Fibroblast of the conjunctiva (primary cell): ENCODE measurements at places on chromosomes 6 and 20.
A peak's percentile ranks its signal among the peaks of the same experiment; 100 is the strongest.

- DNase-seq: no peak
These were observed 499 bp downstream of the TTI1 start for GRCh38 chr20:38032585-38033329.

GRCh38 chr20:20060234-20060998 is 8.1 kb downstream of the CFAP61 start:
- DNase-seq: no peak

- no peak for DNase-seq
These were observed 358.3 kb upstream of the SULF2 start for GRCh38 chr20:48143435-48144081.

GRCh38 chr6:34457742-34458735 is 7.8 kb upstream of the PACSIN1 start:
- DNase-seq: no peak

DNA sequence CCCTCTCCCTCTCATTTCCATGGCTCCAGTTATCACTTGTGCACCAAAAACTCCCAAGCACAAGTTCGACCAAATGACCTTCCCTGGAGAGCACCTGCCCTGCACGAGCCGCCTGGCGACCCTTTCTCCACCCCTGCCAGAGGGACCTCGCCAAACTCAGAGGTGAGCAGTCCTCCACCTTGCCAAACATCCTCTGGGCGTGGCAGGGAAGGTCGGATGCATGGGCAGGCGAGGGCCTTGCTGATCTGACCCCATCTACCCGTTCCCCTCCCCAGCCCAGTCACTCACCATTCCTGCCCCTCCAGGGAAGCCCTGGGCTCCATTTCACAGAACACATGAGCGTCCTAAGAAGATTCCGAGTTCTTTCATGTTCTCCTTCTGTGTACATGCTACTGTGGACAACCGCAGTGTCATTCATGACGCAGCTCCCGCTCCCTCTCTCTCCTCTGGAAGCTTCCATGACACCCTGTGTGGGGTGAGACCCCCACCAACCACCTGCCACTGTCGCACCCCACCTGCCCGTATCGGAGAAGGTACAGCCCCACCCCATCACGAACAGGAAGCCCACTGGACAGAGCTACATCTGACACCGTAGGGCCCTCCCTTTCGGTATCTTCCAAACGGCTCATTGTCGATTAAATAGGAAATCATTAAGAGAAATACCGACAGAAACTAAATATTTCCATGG is 104.3 kb downstream of the DACT2 start:
- DNase-seq: no peak

GRCh38 chr20:59144179-59144830 is 19.3 kb upstream of the ZNF831 start:
- no peak for DNase-seq

DNA sequence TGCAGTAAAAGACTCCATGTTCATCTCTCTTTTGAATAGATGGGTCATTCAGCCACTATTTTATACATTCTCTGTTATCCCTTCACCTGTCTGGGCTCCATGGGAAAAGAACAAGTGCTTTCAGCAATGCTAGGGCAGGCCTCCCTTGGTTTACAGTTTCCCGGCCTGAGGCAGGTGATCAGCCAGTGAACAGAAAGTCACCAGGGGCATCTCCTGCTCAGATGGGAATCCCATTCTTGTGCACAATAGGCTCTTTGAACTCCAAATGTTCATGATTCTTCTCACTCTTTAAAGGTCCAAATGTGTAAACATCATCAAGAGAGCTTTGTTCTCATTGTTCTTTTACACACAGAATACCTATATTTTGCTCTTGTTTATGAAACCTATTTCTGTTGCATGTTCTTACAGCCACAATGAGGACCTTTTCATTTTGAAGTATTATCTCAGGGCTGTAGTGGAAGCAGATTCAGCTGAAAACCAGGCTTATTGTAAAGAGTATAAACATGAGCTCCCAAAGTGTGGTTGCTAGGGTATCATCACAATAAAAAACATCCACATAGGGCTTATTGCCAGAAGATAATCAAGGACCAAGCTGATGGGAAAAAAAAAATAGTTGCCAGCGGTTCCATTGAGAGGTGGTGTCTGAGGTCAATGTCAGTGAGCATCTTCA is 267.1 kb upstream of the SGK1 start:
- DNase-seq: no peak

GRCh38 chr6:10719964-10720264 is 3.0 kb upstream of the TMEM14C start:
- no peak for DNase-seq

DNA sequence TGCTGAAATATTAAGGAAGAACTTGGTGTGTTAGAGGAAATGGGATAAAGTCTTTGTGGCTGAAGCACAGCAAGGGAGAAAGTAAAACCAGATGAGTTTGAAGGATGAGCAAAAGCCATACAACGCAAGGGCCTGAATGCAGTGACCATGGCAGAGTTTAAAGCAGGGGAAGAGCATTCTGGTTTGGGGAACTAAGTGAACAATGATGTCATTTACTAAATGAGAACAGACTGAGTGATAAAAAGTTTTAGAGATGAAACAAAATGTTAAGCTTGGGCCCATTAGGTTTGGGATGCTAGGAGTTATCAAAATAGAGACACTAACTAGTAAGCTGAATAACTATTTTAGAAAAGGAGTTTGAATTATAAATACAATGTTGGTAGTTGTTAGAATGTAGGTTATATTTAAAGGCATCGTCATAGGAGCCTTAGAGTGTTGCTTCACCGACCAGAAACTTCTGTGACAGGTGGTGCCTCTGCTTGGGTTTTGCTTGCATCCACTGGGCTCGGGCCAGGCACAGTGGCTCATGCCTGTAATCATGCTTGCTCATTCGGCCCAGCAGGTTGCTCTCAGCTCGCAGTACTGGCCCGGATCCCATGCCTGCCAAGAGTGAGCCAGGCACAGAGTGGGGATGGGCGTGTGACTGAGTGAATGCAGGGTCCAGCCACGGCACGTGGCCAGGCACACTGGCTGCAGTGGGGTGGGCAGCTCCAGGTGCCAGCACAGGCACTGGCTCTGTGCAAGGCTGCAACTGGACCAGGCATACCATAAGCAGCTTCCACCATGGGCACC is 37.4 kb upstream of the OPRM1 start:
- DNase-seq: no peak

GRCh38 chr20:44646023-44646640 is 5.4 kb downstream of the ADA start:
- no peak for DNase-seq

GRCh38 chr6:44972709-44973108 is 355.4 kb upstream of the RUNX2 start:
- DNase-seq: no peak

DNA sequence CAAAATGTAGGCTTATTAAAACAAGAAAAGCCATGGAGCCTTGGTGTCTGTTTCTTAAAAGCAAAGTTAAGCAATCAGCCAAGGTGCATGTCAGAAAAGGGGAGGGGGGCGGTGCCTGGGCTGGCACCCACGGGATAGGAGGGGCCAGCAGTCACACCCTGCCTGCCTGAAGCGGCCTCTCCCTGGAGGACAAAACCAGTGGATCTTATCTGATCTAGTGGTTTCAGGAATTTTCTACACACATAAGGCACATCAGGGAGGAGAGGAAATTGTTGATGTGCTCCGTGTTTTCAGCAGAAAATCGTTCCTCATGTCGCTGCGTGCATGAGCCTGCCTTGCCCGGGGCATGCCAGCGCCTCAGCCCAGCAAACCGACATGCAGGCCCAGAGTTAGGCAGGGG is 276.4 kb downstream of the TAF4 start:
- no peak for DNase-seq

DNA sequence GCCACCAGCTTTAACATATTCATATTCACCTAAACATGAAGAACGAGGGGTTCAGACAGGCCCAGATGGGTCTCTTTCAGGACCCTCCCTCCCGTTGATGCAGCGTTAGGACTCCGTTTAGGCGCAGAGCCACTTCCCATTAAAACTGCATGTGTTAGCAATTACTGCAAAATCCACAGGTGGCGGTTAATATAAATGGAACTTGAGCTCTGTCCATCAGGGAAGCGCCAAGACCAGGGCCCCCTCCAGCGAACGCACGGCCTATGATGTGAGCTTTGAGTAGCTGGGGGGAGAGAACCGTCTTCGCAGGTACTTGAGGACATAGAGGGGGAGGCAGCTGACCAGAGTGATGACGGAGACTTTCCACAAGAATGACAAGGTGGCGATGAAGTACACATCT is 58.4 kb upstream of the NFATC2 start:
- DNase-seq: no peak

GRCh38 chr20:23889775-23890187 is 10.2 kb upstream of the CST5 start:
- peak; percentile 4 for DNase-seq

DNA sequence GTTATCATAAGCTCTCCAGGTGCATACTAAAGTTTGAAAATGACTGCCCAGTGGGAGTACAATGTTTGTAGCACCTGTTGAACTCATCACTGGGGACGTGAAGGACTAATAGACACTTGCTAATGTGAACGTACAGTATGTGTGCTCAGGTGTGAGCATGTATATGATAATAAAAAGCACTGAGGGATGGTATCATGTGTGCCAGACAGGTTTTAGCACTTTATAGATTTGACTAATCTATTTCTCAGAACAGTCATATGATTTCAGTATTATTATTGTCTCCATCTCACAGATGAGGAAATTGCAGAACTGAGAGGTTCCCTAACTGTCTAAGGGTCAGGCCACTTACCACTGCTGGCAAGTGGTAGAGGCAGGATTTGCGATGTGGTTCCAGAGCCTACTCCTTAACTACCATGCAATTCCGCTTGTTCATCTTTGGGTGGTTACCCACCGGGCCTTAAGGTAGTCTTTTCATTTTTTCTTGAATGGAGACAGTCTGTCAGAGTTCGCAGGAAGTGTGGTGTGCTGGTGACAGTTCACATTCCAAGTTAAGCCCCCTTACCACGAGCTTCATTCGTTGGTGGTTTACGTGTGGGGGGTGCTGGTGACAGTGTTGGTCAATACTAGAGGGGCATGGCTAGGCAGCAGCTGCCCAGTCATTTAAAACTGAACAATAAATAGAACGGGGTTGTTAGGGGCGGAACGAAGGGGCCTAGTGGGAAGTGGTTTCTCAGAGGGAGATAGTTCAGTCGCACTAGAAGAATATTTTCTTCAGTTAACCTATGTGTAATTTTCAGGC is 46.8 kb downstream of the RREB1 start:
- no peak for DNase-seq

GRCh38 chr20:44080646-44081267 is 106.2 kb downstream of the JPH2 start:
- peak; percentile 62 for DNase-seq

DNA sequence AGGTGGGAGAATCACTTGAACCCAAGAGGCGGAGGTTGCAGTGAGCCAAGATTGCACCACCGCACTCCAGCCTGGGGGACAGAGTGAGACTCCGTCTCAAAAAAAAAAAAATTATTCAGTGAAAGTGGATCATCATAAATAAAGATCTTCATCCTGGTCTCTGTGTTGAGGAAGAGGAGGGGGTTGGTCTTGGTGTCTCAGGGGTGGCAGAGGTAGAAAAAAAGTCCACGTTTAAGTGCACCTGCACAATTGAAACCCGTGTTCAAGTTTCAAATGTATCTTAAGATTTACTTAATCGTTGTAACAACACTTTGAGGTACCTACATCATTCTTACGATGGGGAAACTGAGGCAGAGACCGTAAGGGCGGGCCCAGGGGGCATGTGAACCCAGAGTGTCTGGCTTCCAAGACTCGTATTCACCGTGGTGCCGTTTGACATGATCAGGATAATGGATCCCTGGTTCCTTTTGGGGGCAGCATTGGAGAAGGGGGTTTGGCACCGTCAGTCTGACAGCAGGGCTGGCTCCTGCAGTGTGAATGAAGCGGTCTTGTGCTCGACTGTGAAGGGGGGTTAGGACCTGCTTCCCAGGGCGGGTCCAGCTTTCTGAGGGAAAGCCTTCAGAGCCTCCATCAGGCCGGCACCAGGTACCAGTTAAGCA is 32.9 kb upstream of the ID1 start:
- DNase-seq: no peak

DNA sequence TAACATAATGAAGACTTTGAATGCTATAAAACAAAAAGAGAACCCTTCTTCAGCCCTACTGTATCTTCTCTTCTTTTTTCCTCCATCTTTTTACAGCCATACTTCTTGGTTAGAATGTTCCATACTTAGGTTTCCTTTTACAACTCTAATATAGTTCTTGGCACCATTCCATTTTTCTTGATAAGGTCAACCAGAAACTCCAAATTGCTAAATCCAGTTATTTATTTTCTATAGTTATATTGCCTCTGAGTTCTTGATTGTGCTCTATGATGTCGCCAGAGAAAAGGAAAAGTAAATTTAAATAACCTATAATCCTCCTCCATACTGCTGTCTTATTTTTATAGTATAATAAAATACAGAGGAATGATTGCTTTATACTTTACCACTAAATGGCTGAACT is 26.7 kb upstream of the COL10A1 start:
- no peak for DNase-seq

- peak; percentile 80 for DNase-seq
These were observed 33.4 kb upstream of the SLC22A1 start for GRCh38 chr6:160088069-160088783.

- peak; percentile 53 for DNase-seq
These were observed at the start of gene PEX6 for GRCh38 chr6:42978839-42979522. TSS of gene PEX6 (minus strand) at chr6:42979181. CDS start at chr6:42979150, 31 bp downstream.

GRCh38 chr6:25043892-25044291 is 108.1 kb upstream of the RIPOR2 start:
- DNase-seq: no peak

GRCh38 chr6:147180926-147181325 is 23.3 kb upstream of the STXBP5 start:
- no peak for DNase-seq

- DNase-seq: no peak
These were observed 124.2 kb downstream of the SLC24A3 start for GRCh38 chr20:19336631-19337030.

DNA sequence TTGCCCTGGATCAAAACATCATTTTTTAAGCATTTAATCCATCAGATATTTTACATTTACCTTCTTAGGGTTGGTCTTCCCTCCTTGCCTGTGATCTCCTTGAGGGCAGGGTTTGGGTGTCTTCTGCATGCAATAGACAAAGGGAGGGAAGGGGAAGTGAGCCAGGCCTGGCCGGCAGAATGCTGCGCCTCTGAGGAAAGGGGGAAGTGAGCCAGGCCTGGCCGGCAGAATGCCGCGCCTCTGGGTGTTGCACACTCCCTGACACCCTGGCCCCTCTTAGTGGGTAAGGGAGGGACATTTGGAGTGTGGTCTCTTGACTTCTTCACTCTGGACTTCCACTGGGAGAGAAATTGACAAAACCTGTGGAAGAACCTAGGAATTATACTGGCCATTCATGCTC is 12.4 kb downstream of the PSMF1 start:
- no peak for DNase-seq

GRCh38 chr6:71375676-71376075 is 87.1 kb downstream of the OGFRL1 start:
- DNase-seq: no peak

DNA sequence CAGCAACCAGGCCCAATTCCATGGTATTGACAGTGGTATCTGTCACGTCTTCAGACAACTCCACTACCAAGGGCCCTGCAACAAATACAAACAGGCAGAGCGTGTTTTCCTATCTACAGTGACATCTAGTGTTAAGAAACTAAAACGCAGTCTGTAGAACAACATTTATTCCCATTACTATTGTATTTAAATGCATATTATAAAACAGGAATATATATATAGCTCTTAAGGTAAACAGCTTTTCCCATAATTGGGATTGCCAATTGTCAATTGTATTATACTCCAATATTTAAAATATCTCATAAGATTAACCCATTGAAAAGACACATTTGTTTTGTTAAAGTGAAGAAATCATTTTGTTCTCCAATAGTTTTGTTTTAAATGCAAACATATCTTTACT is 97.2 kb downstream of the KIF16B start:
- peak; percentile 61 for DNase-seq

- no peak for DNase-seq
These were observed 840.8 kb downstream of the TBC1D32 start for GRCh38 chr6:120493505-120493904.
